Activated T-helper 9 cell treated with anti-CD3 and anti-CD28 coated beads, Interleukin-2, amount 50 U/mL, for 16 hours (primary cell): ENCODE measurements at places on chromosomes 1 and 21.

GRCh38 chr1:221783936-221784335 is 42.0 kb upstream of the DUSP10 start:
- no peak for DNase-seq

- no peak for DNase-seq
These were observed 30.7 kb downstream of the CD58 start for GRCh38 chr1:116540088-116540487.

DNA sequence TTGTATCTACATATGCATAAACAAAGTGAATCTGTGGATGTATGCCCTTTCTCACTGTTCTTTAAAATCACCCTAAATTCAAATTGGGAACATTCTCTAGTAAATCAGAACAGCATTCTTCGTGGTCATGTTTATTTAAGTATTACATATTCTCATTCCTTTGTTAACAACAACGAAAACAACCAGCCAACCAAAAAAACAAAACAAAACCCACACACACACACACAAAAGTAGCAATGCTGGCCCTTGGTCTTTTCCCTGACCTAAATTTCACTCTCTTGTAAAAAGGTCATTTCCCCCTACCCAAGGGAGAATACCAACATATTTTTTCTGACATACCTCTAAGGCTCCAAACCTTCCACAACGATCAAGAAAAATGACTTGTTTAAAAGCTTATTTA is 102.6 kb downstream of the NRIP1 start:
- no peak for DNase-seq

DNA sequence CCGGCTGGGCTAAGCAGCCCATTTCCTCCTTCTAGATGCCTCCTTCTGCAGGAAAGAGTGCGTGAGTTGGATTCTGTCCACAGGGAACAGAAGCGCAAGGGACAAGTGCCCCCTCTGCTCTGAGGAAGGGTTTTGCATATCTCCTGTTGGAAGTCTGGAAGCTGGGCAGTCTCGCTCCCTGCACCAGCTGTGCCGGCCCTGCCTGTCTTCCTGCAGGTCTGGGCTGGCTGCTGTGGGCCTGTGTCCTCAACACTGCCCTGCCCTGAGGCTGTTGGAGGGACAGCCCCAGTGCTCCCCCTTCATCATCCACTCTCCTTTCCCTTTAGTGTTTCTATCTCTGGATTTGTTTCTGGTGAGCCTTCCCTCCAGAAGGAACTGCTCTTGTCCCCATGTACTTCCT is 21.8 kb downstream of the ADARB1 start:
- no peak for DNase-seq

DNA sequence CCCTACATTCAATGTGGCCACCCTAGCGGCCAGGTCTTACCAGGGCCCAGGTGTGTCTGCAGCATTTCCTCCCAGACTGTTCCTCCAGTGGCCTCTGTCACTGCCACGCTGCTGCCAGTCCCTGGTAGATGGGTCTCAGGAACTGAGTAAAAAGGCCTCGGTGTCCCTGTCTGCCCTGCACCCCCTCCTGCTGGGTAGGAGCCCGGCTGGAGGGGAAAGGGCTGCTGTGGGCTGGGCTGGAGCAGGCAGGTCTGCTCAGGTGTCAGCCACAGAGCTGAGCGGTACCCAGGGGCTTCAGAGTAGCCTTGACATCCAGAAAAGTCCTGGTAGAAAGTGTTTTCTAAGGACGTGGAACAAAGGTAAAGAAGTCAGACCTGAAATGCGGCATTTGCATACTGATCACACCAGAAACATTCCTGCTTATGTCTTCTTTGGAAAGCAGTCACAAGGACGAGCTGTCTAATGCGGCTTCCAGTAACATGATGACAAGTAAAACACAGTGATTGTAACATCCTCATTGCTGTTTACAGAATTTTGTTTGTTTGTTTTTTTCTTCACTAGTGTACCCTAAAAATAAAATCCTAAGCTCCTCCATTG is 32.6 kb downstream of the SEC16B start:
- DNase-seq, result no peak

DNA sequence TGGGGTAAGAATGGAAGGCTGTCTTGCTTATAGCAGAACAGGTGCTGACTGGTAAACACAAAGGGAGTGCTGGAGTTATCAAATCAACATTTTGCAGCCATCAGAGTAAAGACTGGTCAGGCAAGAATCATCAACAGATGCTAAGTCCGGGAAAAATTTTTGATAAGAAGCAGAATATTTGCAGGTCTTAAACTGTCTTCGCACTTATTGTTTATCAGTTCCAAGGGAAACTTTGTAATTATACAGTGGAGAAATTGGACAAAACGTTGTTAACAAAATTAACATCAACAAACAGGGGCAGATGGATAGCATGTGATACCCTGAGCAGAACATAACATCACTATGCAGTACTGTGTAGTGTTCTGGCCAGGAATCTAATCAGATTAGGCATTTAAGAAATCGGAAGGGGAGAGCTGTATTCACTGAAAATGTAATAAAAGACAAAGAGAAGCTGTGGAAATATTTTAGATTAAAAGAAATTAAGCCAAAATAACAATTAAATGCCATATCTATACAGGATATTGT is 127.1 kb downstream of the DAB1 start:
- DNase-seq, result no peak

GRCh38 chr1:230081751-230082150 is 14.7 kb downstream of the GALNT2 start:
- no peak for DNase-seq

DNA sequence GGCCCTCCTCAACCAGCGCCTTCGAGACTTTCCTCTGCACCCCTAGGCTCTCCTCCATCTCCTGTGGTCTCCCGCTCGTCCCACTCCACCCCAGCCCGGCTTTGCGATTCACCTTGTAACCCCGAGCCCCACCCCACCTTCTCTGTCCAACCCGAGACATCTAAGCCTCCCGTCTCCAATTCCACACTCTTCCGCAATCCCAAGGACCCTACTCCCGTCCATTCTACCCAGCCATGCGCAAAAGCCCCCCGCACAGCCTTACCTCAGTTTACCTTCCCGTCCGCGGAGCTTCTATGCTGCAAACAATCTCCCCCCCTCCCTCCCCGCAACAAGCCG is 174 bp downstream of the SH3BP5L start:
- DNase-seq, result no peak

- DNase-seq, result no peak
These were observed 18.0 kb upstream of the GRHL3 start for GRCh38 chr1:24300971-24301784.

GRCh38 chr1:212686069-212686468 is 13.6 kb downstream of the BATF3 start:
- DNase-seq, result no peak

GRCh38 chr1:73899311-73899710 is 298.7 kb downstream of the LRRIQ3 start:
- DNase-seq, result no peak

GRCh38 chr1:110916669-110917306 is 43.8 kb downstream of the CD53 start:
- DNase-seq, result no peak

DNA sequence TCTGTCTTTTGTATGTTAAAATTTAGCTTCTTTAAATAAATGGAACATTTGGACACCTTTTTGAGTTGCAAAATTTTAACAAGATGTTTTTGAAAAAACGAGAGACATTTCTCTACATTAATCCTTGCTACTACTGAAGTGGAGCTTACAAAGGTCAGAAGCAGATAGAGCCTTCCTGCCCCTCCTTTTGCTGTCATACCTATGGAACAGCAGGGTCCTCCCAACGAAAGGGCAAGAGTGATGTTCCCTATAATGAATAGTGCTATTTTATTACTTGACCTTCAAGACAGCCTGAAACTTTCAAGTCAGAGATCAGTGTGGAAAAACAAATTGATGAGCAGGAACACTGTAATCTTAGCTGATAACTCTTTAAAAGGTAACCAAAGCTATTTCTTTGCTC is 1538.9 kb downstream of the PLA2G4A start:
- DNase-seq, result no peak

DNA sequence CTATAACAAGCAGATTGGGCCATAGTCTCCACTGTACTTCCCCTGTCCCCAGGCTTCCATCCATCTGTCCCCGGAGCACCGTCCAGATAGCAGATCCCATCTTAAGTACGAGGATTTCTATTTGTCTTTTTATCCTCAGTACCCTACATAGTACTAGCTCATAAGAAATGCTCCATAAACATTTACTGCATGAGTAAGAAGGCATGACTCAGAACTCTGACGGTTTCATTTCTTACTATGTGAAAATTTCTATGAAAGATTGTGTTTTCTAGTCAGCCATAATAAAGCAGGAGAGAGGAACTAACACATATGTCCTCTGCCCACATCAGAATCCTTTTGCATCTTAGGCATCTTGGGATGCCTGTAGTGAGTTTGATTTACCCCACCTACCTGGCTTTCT is 49.5 kb downstream of the CHD1L start:
- DNase-seq, result no peak

DNA sequence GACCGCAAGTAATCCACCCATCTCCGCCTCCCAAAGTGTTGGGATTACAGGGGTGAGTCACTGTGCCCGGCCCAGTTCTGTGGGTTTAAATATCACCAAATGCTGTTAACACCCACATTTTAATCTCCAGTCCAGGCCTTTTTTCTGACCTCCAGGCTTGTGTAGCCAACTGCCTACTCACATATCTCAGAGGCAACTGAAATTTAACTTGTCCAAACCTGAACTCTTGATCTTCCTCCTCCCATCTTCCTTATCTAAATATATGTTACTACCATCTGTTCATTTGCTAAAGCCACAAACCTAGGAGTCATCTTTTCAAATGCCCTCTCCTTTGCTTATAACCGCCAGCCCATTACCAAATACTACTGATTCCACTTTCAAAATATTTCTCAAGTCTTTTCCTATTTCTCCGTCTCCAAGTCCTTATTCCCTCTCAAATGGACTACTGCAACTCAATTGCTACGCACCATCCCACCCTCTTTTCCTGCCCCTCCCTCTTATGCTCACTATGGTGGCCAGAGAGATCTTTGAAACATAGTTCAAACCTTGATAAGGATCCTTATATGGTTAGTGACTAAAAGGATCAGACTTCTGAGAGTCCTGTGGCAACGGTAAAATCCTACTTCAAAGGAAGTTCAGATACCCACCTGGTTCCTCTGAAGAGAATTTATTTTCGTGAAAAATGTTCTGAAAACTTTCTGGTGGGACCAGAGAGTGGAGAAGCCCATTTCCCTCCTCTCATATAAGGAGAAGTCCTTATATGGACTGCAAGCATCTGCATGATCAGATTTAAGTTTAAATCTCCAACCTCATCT is 78.5 kb upstream of the CDC42BPA start:
- DNase-seq, result no peak

DNA sequence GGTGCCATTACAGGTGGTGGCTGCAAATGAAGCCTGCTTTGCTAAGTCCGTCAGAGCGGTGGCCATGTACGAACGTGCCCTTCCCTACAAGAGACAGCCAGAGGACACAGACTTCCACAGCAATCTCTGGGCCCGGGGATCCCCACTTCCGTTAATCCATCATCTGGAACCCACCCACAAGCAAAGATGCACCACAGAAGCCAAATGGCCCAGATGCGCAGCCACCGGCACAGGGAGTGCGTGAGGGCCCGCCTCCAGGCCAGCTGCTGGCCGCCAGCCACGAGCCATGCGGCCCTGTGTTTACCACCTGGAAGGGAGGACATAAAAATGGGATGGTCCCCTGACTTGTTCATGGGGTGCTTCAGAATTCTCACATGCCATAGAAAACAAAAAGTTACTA is 22.1 kb downstream of the MRAP start:
- no peak for DNase-seq

GRCh38 chr1:39051956-39052355 is 25.8 kb downstream of the NDUFS5 start:
- no peak for DNase-seq

- DNase-seq, result no peak
These were observed 179.2 kb downstream of the ATG4C start for GRCh38 chr1:62962901-62963776.

GRCh38 chr1:165117482-165117881 is 239.0 kb downstream of the LMX1A start:
- DNase-seq, result no peak

DNA sequence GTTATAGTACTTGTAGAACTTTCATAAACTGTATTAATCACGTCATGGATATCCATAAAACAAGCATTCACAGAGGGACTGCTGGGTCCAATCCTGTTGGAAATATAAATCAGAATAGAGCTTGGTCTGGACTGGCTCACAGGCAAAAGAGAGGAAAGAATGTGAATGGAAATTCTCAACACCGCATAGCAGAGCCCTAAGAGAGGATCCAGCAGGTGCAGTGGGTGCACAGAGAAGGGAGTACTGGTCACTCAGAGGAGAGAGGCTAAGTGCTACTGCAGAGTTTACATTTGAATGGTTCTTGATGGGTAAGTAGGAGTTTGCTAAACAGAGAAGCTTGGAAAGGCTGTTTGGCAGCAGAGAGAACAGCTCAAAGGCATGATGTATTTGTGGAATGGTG is 231.7 kb downstream of the PAPPA2 start:
- no peak for DNase-seq

DNA sequence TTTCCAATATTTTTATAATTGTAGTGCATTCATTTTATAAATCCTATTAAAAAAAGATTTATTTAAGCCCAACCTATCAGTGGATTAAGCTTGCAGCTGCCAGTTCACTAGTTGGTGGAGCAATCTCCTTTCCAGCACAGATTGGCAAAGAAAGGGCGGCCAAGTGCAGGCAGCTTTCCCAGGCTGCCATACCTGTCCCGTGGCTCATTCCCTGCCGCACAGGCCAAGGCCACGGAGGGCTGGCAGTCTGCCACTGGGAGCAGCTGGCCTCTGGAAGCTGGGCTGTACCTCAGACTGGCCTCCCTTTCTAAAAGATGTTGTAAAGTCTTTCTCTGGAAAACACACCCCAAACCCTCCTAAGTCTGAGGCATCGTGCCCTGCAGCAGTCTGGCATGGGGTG is 74.2 kb downstream of the SIM2 start:
- no peak for DNase-seq

DNA sequence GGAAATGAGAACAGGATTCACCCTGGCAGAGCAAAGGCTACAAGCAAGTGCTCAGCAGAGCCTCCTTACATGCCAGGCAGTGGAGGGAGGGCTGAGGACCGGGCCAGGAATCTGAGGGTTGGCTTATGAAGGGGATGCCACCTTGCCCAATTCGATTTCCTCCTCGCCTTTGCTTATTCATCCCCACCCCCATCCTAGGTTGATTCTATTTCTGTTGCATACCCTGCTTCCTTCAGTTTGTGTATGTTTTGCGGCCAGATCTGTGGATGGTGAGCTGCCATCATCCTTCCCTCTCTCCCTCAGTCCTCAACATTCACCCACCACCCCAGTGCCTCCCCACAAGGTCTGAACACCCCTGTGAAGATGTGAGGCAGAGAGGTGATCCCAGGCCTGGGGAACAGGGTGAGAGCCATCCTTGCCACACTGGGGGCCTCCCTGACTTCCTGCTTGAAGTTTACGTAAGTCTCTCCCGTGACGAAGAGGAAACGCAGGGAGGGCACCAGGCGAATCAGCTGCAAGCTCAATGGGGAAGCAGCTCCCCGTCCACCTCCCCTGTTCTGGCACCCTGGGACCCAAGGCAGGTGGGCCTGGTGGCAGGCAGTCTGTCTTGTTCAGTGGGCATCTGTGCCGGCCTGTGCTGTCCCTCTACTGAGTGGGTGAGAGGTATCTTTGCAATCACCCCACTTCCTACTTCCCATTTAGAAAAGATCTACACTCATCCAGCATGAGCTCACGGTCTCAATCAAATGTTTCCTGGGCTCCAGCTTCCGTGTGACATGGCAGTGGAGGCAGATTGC is 50.6 kb upstream of the CNTN2 start:
- no peak for DNase-seq

GRCh38 chr1:154714638-154715037 is 106.7 kb upstream of the ADAR start:
- no peak for DNase-seq

GRCh38 chr1:226588484-226588883 is 39.9 kb downstream of the STUM start:
- no peak for DNase-seq
